ENCODE measurements at places on chromosomes 4 and X.

GRCh38 chr4:112189754-112190153 lies 41.8 kb upstream of the AP1AR start:
- no peak for DNase-seq

GRCh38 chrX:80335062-80335830 lies 85.0 kb upstream of the TENT5D start:
- no peak for DNase-seq

DNA sequence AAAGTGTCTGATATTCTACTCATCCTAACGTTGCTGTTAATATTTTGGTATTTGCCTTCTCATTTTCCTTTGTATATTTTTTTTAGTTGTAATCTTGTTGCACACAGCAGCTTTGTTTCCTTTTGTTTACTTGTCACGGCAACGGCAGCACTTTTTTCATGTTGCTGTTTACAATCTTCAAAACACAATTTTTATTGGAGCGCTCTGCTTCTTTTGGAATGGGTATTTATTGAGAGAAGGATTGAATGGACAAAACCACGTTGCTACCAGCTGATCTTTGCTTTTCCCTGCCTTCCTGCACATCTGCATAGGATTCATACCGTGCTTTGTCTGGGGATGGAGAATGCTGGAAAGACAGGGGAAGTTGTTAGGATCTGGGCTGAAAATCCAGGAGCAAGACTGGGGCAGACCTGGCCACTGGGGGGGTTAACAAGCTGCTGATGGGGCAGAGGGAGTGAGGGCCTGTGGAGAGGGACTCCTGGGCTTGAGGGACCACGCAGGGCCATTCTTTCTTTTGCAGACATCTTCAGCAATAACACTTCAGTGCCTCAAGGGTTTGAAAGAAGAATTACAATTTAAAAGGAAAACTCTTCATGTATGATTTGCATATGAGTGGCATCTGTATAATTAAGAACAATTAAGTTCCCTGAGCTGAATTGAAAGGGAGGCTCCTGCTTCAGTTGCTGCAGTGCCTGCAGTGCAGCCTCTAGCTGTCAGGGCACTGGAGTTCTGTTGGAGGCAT lies 69.8 kb downstream of the TMEM131L start:
- DNase-seq = no peak

DNA sequence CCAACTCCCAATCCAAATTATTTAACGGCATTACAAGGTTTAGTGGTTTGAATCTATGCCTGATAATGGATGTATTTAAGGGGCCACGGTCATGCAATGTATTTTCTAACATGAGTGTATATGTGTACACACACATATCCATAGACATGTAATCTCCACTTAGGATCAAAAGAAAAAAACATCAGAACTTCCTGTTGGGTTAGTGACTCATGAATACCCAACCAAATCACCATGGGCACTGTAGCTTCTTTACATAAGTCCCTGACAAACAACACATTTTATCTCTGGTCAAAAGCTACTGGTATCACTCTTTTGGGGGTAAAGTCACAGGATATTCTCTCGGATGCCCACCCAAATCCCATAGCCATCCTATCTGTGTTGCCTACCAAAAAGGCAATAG lies 36.5 kb upstream of the TFDP3 start:
- no peak for DNase-seq

- DNase-seq = no peak
Measured at GRCh38 chrX:111811831-111812230, 64.2 kb upstream of the TRPC5OS start.

DNA sequence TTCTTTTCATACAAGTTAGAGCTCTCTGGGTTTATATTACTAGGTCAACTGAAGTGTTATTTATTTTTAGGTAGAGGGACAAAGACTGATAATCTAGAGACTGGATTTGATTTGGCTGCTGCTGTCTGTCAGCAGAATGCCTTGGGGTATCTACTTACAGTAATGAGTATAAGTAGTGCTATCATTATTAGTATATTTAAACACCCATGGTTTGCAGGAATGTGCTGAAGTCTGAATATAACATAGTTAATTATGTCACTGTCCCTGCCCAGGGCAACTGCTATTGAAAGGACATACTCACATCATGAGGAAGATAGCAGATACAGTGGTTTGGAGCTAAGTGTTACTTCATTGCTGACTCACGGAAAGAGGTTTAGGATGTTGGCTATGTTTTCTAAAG lies 76.2 kb downstream of the PRRG1 start:
- DNase-seq = no peak

DNA sequence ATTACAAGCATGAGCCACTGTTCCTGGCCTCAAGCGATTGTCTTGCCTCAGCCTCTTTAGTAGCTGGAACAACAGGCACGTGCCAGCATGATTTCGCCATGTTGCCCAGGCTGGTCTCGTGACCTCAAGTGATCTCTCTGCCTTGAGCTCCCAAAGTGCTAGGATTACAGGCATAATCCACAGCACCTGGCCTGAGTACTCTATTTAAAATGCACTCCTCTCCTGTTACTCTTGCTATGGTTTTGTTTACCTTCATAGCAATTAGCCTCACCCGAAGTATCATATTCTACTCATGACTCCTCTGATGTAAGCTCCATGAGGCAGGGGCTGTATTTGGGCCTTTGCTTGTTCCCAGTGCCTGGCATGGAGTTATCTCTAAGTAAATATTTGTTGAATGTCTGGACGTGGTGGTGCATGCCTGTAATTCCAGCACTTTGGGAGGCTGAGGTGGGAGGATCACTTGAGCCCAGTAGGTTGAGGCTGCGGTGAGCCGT lies 92.5 kb upstream of the SLC34A2 start:
- DNase-seq = no peak

DNA sequence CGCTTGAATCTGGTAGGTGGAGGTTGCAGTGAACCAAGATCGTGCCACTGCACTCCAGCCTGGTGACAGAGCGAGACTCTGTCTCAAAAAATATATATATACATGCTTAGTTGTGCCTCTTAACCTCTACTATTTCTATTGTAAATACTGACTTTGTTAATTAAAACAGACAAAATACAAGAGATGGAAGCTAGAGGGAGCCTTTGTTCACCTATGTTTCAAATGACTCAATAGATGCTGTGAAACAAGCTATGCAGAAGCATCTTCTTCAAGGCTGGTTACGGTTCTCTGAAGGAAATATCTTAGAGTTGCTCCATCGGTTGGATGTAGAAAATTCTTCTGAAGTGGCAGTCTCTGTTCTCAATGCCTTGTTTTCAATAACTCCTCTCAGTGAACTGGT lies 6.2 kb downstream of the NCAPG start:
- no peak for DNase-seq

DNA sequence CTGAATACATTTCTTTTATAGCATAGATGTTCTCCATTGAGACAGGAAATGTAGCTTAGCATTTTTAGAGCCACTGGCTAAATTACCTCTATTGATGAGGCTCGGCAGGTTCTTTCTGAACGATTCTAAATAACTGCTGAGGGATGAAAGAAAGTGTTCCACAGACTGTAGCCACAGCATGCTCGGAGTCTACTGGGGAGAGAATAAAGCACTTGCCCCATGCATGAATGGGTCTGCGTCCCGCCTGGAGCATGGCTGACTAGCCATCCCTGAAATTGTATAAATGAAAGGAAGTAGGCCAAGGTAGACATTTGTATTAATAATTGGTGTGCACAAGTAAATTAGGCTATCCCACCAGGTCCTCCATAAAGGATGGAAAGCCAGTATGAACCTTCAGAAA lies 269.8 kb downstream of the COL25A1 start:
- DNase-seq = no peak

DNA sequence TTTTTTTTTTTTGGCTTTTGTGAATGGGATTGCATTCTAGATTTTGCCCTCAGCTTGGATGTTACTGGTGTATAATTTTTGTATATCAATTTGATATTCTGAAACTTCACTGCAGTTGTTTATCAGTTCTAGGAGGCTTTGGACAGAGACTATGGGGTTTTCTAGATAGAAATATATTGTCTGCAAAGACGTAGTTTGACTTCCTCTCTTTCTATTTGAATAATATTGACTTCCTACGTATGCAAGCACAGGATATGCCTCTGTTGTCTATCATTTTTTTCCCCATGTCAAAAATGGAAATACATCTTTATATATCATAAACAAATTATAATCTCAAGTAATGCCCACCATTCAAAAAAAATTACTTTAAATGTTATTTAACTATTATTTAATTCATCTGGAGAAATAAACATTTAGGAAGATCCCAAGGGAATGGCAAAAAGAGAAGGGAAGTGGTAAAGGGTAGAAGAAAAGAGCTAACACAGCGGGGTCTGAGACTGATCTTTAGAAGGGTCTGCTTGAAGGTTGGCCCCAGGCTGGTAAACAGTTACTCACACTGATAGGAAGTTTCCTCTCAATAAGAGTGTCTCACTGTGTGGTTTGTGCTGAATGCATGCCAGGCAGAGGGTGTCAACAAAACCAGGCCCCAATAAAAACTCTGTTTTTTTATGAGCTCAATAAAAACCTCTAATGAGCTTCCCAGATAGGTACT lies 35.7 kb downstream of the ZNF518B start:
- no peak for DNase-seq

GRCh38 chr4:128558896-128559679 lies 250.4 kb upstream of the JADE1 start:
- DNase-seq = no peak

DNA sequence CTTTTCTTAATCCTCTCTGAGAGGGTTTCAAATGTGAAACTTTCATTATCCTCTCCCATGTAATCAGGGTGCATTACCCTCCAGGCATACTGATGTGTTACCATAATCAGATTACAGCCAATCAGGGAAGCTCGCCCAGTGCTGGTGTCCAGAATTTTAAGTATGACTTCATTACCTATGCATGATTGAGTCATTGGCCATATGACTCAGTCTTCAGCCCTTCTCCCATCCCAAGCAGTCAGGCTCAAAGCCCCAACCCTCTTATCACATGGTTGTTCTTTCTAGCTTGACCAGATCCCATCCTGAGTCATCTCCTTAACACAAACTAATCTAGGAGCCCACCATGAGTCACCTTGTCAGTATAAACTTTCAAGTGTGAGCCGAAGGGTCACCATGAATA lies 1668.1 kb upstream of the AGA start:
- DNase-seq = no peak

GRCh38 chrX:38940547-38940946 lies 139.3 kb downstream of the MID1IP1 start:
- no peak for DNase-seq
